ENCODE measurements at places on chromosomes 2 and 18.

DNA sequence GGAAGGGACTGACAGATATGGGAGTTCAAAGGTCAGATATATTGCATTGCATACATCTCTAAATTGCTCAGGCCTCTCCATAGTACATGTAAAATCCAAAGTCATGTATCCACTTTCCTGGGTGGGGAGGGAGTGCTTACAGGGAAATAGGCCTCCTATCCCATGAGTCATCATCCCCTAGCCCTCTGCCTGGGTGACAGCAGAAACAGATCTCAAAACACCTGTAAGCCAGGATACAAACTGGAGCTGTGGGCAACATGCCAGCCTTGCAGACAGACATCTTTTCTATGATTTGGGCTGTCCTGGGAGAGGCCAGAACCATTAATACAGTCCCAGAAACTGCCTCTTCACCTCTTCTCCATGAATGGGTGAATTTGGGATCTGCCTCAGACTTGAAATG is 4.8 kb downstream of the ALK start:
- DNase-seq = no peak

GRCh38 chr18:33700513-33700976 is 122.5 kb downstream of the ASXL3 start:
- DNase-seq = no peak

GRCh38 chr2:167706800-167707199 is 540.6 kb downstream of the STK39 start:
- DNase-seq = no peak

GRCh38 chr2:83388804-83389203 is 1070.3 kb downstream of the SUCLG1 start:
- DNase-seq = no peak

DNA sequence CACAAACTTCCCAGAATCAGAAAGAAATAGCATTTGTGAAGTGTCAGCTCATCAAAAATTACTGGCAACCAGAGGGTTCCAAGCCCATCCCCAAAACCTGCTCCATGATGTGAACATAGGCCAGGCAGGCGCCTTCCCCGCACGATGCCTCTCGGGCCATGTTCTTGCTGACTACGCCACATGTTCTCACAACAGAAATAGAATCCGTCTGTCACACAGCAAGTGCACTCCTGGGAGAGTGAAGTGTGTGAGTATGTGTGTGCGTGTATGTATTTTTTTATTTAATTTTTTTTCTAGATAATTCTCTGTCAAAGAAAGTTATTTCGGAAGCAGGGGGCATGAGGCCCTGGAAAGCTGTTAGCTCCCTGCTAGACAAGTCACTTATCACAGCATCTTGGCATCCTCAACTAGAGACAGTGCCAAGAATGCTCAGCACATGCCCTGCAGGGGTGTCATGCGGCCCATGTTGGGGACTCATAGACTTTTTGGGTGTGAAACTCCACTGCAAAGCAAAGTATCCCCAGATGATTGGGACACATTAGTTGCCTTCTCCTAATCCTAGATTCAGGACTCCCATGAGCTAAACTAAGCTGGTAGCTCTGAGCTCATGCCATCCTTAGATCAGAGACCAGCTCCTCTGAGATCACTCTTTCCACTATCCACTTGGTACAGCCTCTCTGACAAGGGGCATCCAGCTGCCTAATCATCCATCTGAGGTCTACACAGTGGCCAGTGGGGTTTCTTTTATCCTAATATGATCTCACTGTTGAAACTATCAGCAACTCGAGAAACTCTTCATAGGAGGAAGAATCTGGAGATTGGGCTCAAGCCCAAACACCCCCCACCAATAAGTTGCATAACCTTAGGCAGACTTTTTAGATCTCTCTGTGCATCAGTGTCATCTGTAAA is 53.2 kb upstream of the CYRIA start:
- DNase-seq = no peak

DNA sequence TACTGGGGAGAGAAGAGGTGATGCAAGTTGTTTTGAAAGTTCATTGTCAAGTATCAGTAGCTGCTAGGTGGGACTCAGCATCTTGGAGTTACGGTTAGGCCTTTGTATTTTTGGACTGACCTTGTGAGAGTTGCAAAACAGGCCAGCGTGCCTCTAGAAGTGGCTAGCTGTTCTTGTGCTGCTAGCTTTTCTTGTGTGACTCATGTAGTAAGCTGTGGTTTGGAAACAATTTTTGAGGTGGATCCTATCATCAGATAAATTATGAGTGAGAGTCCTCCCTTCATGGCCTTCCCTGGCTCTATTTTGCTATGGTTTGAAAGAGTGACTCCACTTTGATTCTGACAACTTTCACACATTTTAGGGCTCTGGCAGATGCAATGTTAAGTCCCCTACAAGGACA is 409.2 kb upstream of the HS6ST1 start:
- DNase-seq = no peak

DNA sequence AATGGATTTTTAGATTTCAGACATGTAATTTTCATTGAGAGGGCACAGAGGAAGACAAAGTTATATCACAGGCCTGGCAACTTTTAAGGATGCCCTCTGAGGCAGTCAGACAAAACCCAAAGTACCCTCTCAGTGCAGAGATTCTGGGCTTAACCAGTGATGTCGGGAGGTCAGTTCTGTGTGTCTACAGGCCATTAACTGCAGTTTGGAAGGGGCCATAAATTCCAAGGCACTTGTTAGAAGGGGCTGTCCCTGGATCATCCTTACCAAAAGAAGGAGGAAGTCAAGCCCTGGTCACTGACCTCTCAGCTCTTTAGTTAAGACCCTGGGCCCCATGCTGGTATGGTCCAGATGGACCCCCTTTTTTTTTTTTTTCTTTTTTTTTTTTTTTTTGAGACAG is 60.7 kb downstream of the LRRFIP1 start:
- no peak for DNase-seq

- DNase-seq = no peak
These were observed 109.2 kb downstream of the THADA start for GRCh38 chr2:43486603-43487002.

- no peak for DNase-seq
These were observed 41.5 kb downstream of the SLC38A11 start for GRCh38 chr2:164913640-164914350.

- DNase-seq = no peak
These were observed 121.1 kb upstream of the PID1 start for GRCh38 chr2:229392196-229392595.

DNA sequence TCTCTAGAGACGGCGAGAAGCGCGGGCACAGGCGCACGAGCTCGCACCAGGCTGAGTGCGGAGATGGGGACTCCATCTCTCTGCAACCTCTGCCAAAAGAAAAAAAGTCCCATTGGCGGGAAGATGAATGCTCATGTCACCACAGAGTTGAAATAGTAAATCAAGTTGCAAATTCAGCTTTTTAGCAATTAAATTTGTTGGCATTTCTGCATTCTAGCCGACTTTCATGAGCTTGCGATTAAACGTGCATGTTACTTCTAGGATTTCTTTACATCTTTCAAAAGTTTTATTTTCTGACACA is 588 bp downstream of the CHAC2 start:
- no peak for DNase-seq

DNA sequence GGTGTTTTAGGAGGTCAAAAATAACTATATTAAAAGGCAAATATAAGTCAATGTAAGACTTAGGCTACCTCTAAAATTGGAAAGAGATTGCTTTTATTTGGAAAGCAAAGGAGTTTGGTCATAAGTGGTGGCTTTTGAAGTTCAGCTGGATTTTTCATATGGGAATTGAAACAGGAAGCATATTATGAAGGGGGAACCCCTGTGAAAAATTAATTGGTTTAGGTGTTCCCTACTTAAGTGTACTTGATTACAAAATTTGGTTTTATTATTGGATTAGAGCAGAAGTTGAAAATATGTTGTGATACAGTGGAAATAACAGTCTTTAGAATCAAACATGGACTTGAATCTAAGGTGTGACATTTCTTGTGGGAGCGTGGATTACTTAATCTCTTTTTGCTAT is 121.4 kb upstream of the TTC27 start:
- no peak for DNase-seq

DNA sequence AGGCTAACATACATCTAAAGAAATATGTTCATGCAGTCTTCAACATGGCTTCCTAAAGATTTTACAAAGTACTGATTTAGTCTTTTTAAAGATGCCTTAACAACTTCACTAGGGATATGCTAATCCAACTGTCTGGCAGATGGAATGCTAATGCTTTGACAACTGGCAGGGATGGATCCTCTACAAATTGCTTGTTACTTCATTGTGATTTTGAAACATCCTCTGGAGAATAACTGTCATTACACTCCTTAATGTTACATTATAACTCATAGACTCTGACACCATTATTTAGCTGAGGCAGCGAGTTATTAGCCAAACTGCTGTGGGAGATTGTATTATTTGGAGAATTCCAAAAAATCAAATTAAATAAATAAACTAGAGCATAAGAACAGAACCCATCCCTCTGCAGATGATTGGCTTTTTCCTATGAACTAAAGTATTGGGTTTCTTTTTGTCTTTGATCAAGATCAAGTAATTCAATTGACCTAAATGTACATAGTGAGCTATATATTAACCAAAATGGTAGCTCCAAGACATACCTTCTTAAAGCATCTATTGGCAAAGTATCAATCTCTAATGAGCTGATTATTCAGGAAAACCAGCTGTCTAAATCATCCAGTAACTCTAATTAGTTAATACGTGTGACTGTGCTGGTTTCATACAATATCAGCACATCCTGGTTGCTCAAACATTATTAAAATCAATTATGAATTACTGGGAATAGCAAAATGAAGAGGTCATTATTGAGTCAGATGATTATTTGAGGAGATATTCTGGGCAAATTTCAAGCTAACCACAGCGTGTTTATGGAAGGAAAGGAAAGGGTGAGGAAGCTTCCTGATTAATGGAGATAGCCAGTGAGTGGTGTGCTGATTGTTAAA is 321.3 kb upstream of the TFPI start:
- no peak for DNase-seq

GRCh38 chr2:72138011-72138881 is 9.4 kb downstream of the CYP26B1 start:
- no peak for DNase-seq

- DNase-seq = no peak
These were observed 160.5 kb downstream of the XIRP2 start for GRCh38 chr2:167048829-167049228.

- DNase-seq = peak; percentile 15
These were observed 56.8 kb downstream of the SRD5A2 start for GRCh38 chr2:31523871-31524492.

DNA sequence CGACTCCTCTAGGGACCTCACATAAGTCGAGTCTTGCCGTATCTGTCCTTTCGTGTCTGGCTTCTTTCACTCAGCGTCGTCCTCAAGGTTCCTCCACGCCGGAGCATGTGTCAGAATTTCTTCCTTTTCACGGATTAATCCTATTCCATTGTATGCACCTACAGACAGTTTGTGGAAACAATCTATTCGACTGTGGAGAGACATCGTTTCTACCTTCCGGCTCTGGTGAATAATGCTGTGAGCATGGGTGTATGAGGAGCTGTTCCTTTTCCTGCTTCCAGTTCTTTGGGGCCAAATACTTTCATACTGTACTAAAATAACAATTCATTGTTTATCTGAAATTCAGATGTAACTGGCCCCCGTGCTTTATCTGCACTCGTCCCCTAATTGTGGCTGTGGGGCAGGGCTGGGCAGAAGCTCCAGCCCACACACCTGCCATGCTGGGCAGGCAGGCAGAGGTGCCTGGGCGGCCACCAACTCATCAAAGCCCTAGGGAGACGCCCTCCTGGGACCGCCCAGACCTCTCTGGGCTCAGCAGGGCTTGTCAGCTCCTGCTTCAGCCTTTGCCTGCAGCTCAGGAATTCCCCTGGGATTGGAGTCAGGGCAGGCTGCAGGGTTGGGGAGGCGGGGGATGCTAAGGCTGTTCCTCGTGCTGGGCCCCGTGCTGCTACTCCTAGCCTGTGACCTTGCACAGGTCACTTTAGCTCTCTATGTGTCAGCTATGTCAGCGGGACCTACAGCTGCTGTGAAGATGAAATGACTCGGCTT is 14.5 kb downstream of the GPC1 start:
- DNase-seq = no peak

- no peak for DNase-seq
These were observed 324.1 kb upstream of the KCNJ3 start for GRCh38 chr2:154374416-154374815.

GRCh38 chr2:100739735-100740432 is 80.1 kb upstream of the NPAS2 start:
- no peak for DNase-seq

GRCh38 chr2:179443180-179443579 is 178.5 kb upstream of the SESTD1 start:
- DNase-seq = no peak

GRCh38 chr2:157868993-157869392 is 7.1 kb downstream of the ACVR1 start:
- no peak for DNase-seq

DNA sequence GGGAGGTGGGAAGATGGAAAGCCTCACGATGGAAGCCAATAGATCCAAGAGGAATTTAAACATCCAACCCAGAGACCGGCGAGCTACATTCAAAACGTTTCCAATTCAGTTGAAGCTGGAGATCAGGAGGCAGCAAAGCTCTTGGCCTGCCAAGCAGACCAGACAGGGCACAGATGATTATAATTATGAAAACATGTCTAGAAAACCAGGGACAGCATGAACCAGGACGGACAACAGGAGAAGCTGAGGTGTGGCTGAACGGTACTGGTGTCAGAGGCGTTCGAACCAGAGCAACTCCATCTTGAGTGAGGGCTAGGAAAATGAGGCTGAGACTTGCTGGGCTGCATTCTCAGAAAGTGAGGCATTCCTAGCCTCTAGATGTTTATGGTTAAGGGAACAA is 102.2 kb upstream of the CCDC150 start:
- DNase-seq = no peak

- DNase-seq = no peak
These were observed 140.2 kb upstream of the LRP1B start for GRCh38 chr2:142270990-142271389.

DNA sequence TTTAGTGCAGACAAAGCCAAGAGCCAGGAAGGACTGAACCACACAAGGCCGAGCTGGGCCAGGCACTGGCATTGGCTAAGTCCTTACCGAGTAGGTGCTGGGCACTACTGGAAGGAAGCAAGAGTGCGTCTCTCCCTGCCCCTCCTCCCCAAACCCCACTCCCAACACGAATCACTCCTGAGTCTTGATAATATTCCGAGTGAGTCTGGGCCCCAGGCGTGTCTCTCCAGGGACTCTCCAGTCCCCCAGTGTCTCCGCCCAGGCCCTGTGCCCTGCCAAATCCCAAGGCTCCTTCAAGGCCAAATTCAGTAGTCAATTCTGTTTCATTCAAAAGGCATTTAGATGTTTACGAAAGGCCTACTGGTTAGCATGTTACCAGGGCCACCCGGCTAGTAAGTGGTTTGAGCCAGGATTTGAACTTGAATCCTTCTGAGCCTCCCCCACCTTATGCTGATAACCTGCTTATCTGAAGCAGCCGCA is 82.8 kb downstream of the GLI2 start:
- DNase-seq = no peak

- no peak for DNase-seq
These were observed 13.9 kb downstream of the RDH14 start for GRCh38 chr2:18546567-18546966.

DNA sequence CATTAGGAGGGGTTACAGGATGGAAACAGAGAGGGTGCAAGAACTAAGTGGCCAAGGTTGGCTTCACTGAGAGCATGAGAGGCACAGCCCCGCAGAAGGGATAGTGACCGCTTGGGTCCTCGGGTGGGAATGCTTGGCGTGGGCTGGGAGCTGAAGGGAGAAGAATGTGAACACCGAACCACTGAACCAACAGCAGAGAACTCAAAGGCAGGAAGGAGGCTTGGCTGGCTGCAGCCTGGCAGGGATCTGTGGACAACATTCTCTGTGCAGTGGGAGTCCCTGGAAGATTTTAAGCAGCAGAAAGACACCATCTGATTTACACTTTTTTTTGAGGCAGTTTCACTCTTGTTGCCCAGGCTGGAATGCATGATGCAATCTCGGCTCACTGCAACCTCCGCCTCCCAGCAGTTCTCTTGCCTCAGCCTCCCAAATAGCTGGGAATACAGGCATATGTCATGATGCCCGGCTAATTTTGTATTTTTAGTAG is 33.9 kb downstream of the SOWAHC start:
- DNase-seq = no peak
